Stimulated activated CD4-positive, alpha-beta T cell treated with anti-CD3 and anti-CD28 coated beads, Interleukin-2, amount 100 ng/mL, for 4 hours (primary cell): ENCODE measurements at places on chromosomes 5 and 9.
A peak's percentile ranks its signal among the peaks of the same experiment; 100 is the strongest.

GRCh38 chr9:134965851-134966250 lies 48.1 kb upstream of the FCN1 start:
- DNase-seq = no peak

DNA sequence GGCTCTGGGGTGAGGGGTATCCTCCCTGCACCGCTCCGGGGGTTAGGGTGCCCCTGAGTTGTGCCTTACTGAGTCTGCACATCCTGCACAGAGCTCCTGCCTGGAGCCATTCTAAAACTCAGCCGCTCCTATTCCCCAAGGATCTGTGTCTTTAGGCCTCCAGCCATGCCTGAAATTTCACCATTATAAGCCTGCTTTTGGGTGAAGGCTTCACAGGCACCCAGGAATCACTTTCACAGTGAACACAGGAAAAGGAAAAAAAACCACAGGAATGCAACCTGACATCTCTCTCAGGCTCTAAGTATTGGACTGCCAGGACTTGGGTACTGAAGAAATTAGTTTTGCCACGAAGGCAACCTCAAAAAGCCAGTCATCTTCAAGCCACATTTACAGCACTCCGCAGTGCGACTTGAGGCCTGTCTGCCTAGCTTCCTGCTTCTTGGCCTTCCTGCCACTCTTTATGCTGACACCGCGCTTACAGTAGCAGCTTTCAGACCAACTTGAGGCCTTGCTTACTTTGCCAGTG lies 30.9 kb downstream of the GALNT10 start:
- peak; percentile 24 for DNase-seq

DNA sequence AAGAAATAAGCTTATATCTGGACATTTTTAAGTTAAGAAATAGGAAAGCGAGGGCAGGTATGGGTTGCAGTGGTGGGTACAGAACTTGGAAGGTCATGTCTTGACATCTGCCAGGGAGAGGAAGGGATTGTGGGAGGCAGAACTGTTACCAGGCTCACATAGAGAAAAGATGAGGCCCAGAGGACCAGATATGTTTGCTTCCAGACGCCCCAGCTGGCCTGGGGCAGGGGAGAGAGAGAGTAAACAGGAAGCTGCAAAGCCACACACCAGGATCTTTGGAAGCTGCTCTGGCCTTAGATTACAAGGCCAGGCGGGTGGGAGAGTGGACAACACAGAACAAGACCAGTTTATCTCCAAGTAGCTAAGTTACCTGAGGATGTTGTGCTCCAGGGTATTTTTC lies 71.2 kb downstream of the MARCHF11 start:
- no peak for DNase-seq

- no peak for DNase-seq
Observed at GRCh38 chr9:5562806-5563416, 52.6 kb downstream of the PDCD1LG2 start.

- no peak for DNase-seq
Observed at GRCh38 chr9:110141227-110141793, 66.6 kb downstream of the C9orf152 start.

DNA sequence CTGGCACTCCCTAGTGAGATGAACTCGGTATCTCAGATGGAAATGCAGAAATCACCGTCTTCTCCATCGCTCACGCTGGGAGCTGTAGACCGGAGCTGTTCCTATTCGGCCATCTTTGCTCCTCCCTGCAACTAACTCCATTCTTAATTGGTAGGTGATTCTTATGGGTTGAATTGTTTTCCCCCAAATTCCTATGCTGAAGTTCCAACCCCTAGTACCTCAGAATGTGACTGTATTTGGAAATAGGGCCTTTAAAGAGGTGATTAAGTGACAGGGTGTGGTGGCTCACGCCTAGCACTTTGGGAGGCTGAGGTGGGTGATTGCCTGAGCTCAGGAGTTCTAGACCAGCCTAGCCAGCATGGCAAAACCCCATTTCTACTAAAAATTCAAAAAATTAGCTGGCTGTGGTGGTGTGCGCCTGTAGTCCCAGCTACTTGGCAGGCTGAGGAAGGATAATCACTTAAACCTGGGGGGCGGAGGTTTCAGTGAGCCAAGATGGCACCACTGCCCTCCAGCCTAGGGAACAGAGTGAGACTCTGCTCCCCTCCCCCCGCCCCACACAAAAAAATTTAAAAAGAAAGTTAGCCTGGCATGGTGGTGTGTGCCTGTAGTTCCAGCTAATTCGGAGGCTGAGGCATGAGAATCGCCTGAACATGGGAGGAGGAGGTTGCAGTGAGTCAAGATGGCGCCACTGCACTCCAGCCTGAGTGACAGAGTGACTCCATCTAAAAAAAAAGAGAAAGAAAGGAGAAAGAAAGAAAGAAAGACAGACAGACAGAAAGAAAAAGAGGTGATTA lies 25.2 kb upstream of the FOCAD start:
- no peak for DNase-seq

DNA sequence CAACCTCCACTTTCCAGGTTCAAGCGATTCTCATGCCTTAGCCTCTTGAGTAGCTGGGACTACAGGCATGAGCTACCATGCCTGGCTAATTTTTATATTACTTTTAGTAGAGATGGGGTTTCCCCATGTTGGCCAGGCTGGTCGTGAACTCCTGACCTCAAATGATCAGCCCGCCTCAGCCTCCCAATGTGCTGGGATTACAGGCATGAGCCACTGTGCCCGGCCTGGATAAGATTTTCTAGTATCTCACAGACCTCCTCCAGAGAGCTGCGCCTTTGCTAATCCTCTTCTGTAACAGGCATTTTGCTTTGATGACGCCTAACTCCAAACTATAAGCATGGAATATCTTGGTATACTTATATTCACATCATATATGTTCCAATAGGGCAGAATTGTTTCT lies 99.4 kb downstream of the FSTL4 start:
- DNase-seq = no peak

DNA sequence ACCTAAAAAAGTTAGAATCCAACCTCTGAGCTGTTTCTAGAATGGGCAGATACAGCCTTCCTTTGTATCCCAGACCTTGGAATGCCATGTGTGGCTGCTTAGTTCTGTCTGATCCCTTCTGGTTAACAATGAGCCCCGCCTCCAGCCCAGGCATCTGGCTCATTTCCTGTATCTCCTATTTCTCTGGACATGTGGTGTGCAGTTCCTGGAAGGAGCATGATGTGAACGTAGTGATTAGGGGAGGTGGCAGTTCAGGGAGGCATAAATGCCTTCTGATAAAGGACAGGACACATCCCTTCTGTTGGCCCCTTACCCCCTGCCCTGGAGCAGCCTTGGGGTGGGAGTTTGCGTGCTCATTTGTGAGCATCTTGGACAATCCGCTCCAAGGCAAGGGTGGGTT lies 243.0 kb downstream of the ZSWIM6 start:
- no peak for DNase-seq

GRCh38 chr5:126233256-126233655 lies 190.0 kb upstream of the GRAMD2B start:
- DNase-seq = no peak

- no peak for DNase-seq
Observed at GRCh38 chr5:61737964-61738340, 405.9 kb downstream of the ZSWIM6 start.

- DNase-seq = no peak
Observed at GRCh38 chr9:87535817-87536539, 38.3 kb downstream of the DAPK1 start.

GRCh38 chr5:122390154-122390553 lies 78.1 kb downstream of the SNCAIP start:
- no peak for DNase-seq

DNA sequence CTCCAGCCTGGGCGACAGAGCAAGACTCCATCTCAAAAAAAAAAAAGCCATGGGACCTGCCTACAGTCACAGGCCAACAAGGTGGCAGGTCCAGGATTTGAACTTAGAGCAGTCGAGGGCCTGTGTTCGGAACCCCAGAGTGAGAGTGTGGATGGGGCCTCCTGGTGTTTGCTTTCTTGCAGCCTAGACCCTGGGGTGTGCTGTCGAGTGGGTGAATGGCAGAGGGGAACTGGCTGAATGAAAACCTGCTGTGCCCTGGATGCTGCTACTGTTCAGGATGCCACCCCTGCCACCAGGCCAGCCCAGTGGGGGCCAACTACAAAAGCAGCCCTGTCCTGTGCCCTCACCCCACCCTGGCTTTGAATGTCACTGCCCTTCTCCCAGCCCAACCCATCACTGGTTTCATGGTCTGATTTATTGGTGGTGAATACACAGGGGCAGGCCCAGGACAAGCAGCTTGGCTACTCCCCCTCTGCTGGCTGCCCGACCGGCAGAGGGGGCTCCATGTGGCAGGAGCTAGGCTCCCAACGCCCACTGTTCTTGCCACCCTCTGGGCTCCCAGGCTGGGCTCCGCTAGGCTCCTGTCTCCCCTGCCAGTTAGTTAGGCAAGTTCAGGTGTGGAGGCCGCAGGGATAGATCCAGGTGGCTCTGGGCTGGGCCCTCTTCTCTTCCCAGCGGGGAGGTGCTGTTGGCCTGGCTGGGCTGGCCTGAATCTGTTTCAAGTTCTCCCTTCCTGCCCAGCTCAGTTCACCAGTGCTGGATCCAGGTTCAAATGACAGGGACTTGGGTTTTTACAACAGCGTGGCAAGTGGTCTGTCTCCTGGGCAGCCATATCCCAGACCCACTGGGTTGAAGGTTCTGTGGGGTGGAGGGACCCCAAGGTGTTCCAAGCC lies 12.2 kb downstream of the FPGS start:
- DNase-seq = no peak

- no peak for DNase-seq
Observed at GRCh38 chr5:123428521-123429220, 5.5 kb upstream of the CEP120 start.

GRCh38 chr9:136342181-136343120 lies 15.1 kb downstream of the GPSM1 start:
- peak; percentile 18 for DNase-seq

GRCh38 chr5:56019306-56020272 lies 24.8 kb upstream of the IL6ST start:
- DNase-seq = no peak

- no peak for DNase-seq
Observed at GRCh38 chr9:132935026-132935425, 9.4 kb downstream of the TSC1 start.

GRCh38 chr9:105656131-105656921 lies 5.9 kb upstream of the TAL2 start:
- no peak for DNase-seq

DNA sequence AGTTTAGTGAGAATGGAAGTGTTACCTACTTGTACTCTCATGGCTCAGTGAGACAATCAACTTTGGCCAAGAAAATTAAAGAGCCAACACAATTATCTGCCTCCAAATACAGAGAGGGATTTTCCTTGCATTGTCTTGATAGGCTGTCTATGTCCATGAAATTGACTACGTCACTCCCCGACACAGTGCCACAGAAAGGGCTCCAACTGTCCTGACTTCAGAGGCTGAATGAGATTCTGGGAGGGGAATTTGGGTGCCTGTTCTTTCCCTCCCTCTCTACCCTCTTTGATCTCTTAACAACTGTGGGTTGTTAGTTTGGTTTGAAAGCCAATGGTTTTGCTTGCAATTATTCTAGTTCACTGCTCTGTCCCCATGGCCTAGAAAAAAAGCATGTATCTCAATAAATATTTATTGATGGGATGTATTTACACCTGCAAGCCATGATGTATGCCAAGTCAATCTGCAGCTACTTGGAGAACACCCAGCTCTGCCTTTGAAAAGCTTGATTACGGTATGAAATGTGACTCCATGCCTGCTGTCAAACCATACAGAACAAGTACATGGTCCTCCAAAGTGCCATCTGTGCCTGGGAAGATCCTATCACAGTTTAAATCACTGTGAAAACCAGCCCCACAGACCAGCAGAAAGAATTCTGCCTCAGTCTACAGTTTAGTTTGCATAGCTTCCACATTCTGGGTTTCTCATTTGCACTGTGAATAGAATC lies 37.3 kb downstream of the CAPSL start:
- DNase-seq = no peak

- DNase-seq = no peak
Observed at GRCh38 chr5:146463446-146463845, 16.3 kb downstream of the TCERG1 start.

DNA sequence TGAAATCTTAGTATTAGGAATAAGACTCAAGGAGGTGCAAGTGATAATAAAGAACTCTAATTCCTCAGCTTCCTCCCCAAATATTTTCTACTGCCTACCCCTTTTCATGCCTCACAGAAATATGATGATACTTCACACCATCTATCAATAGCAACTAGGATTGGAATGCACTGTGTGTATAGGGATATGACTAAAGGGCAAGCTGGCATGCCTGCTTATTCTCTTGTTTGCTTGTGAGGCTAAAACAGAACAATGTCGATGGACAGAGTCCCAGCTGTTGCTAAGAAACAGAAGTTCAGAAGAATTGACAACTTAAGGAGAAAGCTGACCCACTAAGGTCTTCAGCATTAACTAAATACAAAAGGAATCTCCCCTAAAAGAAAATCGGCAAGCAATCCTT lies 9.7 kb upstream of the CHD1 start:
- DNase-seq = no peak

GRCh38 chr5:84370176-84370575 lies 14.5 kb downstream of the EDIL3 start:
- DNase-seq = no peak
